Central memory CD4-positive, alpha-beta T cell (primary cell): ENCODE measurements at places on chromosomes 7 and 10.

DNA sequence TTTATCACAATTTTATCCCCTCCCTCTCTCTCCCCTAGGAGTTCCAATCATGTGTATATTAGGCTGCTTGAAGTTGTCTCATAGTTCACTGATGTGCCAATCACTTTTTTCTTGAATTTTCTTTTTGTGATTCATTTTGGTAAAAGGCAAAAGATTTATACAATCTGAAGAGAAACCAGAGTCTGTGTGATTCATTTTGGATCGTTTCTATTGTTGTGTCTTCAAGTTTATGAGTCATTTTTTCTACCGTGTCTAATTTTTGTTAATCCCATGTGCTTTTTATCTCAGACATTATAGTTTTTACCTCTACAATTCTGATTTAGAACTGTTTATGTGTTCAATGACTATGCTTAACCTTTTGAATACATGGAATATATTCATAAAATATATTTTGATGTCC is 483.9 kb upstream of the AUTS2 start:
- DNase-seq, result no peak

DNA sequence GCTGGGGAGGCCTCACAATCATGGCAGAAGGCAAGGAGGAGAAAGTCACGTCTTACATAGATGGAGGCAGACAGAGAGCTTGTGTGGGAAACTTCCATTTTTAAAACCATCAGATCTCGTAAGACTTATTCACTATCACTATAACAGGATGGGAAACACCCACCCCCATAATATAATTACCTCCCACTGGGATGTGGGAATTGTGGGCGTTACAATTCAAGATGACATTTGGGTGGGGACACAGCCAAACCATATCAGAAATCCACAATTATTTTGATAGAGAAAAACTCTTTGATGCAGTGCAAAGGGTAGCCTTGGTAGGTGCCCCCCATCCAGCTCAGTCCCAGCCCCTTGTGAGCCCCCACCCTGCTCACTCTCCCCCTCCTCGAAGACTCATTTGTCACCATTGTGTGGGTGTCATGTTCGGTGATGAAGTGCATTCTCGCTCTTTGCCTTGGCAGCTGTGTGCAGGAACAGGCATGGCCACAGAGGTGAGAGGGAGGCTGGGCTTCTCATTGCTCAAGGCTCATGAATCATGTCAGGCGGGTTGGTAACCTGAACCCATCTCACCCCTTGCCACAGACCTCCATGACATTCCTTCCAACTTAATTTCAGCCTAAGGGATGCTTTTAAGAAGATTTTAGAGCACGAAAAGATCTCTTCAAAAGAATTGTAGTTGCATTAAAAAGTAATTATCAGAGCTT is 75.9 kb downstream of the BUB3 start:
- no peak for DNase-seq

DNA sequence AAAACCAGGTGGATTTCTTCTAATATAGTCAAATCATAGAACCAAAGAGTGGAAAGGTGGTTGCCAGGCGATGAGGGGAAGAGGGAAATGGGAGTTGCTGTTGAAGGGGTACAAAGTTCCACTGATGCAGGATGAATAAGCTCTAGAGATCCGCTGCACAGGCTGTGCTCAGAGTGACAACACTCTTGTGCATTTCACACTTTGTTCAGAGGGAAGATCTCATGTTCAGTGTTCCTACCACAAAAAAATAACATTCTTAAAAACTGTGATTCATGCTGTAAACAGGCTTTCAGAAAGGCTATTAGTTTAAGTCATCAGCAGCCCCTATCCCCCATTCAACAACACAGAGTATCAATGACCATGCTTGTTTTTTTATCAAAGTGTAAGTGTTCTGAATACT is 213.8 kb downstream of the COBL start:
- no peak for DNase-seq

- no peak for DNase-seq
Observed at GRCh38 chr7:4434306-4434705, 247.8 kb upstream of the FOXK1 start.

DNA sequence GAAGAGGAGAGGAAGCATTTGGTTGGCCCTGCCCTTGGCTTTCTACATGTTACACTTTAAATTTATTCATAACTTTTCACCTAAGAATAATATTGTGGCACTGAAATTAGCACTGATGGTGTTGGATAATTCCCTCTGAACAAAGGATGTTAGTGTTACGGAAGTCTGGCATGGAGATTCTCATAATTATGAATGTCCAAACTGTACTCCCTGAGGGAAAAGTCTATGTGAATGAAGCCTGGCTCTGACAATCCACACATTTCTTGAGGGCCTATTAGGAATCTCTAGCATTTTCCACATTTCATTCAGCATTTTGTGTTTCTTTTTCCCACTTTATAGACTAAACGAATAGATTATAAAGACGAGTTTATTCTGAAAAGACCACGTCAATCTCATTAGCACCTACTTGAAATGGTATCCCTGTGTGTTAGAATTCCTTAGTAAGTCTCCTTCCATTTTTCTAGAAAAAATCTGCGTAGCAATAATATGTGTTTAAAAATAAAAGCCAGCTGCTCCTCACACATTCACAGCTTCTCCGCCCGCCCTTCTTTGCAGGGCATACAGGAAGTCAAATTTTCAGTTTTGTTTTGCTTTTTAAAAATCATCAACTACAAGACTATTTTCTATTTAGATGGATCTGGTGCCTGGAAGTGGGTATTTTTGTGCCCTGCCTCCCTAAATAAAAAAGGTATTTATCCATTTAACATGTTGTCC is 131.8 kb upstream of the PALS2 start:
- no peak for DNase-seq

GRCh38 chr7:80110376-80110775 is 24.3 kb upstream of the GNAI1 start:
- no peak for DNase-seq

DNA sequence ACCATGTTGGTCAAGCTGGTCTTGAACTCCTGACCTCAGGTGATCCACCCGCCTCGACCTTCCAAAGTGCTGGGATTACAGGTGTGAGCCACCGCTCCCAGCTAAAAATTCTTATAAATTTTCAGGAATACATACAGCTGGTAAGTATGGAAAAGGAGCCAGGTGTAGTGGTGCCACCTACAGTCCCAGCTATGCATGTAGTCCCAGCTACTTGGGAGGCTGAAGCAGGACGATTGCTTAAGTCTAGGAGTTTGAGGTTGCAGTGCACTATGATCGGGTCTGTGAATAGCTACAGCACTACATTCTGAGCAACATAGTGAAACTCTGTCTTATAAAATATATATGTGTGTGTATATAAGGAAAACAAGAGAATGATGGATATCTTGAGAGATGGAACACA is 19.0 kb downstream of the LDB1 start:
- no peak for DNase-seq

DNA sequence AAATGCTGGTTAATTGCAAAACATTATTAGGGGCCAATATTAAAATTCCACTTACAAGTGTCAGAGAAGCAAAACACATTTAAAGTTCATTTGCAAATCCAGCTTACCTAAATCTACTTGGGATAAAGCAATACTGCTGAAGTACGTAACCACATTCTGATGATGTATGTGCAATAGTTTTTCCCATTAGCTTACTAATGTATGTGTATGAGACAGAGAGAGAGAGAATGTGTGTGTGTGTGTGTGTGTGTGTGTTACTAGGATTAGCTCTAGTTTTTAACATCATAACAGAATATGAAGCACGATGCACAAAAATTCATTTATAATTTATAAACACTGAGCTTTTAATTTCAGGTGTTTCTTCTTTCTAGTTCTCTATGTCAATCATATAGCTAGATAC is 1074.2 kb upstream of the C7orf33 start:
- DNase-seq, result no peak

DNA sequence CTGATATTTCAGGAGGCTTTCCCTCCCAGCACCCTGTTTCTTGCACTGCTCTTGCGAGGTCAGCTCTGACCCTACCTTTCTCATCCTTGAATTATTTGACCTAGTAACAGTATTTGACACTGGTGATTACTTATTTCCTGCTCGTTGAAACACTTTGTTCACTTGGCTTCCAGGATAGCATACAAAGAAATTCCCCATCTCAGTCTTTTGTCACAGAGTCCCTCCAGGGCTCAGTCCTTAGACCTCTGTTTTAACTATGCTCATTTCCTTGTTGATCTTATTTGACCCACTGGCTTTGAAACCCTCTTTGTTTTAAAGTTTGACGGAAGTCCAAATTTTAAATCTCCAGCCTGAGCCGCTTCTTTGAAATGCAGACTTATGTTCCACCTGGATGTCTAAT is 29.9 kb downstream of the BMPR1A start:
- DNase-seq, result no peak

- no peak for DNase-seq
Observed at GRCh38 chr10:78377356-78377755, 343.7 kb downstream of the RPS24 start.

- no peak for DNase-seq
Observed at GRCh38 chr7:27771111-27771510, 31.1 kb downstream of the TAX1BP1 start.

DNA sequence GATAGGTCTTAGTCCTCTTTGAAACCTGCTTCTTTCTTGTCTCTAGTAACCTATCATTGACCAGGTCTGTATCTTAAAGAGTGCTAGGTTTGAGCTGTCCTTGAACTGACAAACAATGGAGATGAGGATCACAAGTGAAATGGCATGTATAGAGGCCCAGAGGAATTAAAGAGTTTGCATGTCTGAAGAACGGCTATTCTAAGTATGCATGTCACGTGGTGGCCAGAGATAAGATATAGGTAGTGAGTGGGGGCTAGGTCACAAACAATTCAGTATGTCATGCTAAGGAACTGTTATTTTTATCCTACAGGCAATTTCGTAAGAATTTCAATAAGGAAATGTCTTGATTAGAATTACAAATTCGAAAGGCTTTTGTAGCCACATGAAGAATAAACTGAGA is 95.3 kb downstream of the SUGCT start:
- no peak for DNase-seq

GRCh38 chr10:60735244-60735643 is 43.0 kb upstream of the CDK1 start:
- no peak for DNase-seq

GRCh38 chr7:30162622-30163124 is 27.9 kb downstream of the MTURN start:
- no peak for DNase-seq

DNA sequence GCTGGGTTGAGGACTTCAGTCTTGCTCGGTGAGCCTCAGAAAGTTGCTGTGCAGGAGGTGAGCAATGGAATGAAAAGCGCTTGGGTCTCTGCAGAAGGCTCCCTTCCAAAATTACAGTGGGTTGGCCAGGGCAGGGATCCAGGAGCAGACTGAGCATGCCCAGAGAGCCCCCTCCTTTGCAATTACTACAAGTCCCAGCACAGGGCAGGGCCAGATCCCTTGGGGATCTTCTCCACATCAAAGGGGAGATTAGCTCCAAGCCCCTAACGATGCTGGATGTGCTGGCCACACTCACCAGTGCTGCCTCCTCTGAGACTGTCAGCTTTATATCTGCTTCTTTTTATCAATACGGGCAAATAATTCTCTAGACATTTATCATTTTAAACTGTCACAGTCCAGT is 337.5 kb downstream of the RPS24 start:
- no peak for DNase-seq

DNA sequence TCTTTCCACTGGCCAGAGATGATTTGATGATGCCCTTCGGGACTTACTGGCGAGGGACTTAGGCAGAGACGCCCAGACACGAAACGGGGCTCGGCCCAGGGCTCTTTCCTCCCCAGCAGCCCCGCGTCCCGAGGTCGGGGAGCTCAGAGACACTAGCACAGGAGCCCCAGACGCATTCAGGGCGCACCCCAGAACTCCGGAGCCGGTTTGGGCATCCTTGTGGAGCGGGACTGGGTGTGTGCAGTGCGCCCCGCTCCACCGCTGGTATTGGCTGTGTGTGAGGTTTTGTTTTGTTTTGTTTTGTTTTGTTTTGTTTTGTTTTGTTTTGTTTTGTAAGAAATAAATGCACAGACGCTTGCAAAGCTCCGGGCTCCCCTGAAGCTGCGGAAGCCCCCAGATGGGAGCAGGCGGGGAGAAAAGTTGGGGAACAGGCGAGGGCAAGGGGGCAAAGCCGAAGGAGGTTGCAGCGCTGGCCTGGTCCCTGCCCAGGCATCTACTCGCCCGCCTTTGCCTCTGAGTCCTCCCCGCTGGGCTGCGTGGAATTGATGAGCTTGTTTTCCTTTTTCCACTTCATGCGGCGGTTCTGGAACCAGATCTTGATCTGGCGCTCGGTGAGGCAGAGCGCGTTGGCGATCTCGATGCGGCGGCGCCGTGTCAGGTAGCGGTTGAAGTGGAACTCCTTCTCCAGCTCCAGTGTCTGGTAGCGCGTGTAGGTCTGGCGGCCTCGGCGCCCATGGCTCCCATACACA is 1.9 kb upstream of the HOXA5 start:
- no peak for DNase-seq

- DNase-seq, result no peak
Observed at GRCh38 chr7:50411332-50411731, 38.8 kb downstream of the FIGNL1 start.

DNA sequence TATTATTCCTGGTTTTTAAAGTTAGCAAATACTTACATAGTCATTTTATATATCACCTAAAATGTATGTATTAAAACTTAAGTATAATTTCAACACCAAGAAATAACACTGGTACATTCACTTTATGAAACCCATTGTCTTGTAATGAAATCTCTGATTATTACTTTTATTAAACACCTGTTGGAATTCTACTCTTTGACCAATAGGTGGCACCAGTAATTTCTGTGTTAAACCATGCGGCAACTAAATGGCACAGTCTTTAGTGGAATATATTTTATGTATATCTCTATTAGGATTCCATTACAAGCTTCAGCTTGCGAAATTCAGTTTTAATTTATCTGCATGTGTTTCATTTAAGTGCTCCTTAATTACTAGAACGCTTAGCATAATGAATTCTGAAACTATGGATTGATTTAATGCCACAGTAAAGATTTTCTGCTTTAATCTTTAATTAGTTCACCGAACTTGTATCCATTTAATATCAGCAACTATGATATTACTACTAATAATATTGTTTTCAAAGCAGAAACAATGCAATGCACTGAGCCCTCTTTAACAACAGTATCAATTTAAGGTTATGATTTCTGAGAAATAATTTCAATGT is 181.3 kb downstream of the MAGI2 start:
- DNase-seq, result no peak

DNA sequence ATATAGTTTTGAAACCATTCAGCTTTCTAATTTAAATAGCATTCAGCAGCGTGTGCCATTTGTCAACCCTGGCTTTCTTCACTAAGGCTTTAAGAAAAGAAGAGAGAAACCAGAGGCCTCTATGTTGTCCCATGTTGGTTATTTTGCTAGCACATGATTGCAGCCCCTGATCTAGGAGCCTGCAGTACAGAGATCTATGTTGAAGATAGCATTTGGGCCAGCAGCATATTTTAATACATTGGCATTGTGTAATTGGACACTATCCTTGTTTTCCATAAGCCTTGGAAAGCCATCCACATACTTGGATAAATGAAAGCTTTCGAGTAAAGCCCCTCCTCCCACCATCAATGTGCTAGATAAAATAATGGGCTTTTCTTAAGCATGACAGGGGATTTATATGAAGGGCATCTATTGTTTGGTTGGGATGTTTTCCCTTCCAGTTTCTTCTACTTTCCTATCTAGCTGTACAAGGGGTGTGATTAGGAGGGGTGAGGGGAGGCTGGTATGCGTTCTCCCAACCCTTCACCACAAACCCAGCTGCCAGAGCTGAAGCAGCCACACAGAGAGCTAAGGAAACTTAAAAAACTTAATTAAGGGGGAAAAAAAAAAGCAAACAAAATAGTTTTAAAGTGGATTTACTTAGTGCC is 23.1 kb upstream of the SDHAF3 start:
- DNase-seq, result no peak
